Fibroblast of villous mesenchyme (primary cell): ENCODE measurements at places on chromosomes 6 and 20. TPM values are rescaled to one million over a fixed set of nuclear protein-coding genes. Genes with fewer than 3 reads are reported as not detected.

ZKSCAN3 gene
- 3.2 and 4.7 TPM in 2 replicates for total RNA-seq

HEY2 gene
- 0.32 TPM in 1 of 2 replicates, not detected in the other for total RNA-seq

AFDN gene
- 32.2 and 37.1 TPM in 2 replicates for total RNA-seq

ADGRF4 gene
- 0.32 and 0.43 TPM in 2 replicates for total RNA-seq

LHFPL5 gene
- total RNA-seq: not detected in 2 replicates
